Hepatic stellate cell (primary cell): ENCODE measurements at places on chromosomes 11 and 22.

GRCh38 chr11:106101819-106102218, 24.4 kb downstream of the AASDHPPT start:
- DNase-seq, result peak; percentile 0

- no peak for DNase-seq
Measured at GRCh38 chr22:48474881-48475280, 1352.8 kb downstream of the BRD1 start.

- DNase-seq, result no peak
Measured at GRCh38 chr11:45796461-45796861, 8.5 kb upstream of the SLC35C1 start.

DNA sequence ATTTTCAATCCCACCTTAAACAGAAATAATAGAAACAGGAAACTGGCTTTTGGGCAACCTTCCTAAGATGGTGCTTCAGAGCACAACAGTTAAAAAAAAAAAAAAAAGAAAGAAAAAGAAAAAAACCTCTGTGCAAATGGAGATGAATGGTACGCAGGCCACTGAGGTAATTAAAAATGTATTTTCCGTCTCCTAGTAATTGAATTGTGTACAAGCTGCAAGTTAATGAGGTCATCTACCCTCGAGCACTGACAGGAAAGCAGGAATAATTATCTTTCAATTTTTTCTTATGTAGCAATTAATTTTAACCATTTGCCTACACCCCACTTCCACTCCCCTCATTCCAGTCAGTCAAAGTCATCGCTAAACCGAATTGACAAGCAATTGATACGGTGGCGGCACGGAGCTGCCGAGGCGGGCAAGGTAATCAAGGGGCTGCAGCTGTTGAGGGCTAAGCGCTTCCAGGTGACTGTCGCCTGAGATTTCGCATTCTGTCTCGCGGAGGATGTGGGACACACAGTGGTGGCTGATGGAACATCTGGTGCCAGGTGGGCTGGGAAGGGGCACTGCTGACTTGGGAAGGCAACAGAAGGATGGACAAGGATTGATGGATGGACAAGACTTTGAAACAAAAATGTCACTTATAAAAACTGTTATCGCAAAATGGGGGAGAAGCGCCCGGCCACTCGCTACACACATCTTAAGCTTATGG, 109.4 kb downstream of the RCN1 start:
- no peak for DNase-seq

GRCh38 chr11:83938148-83938547, 652.0 kb upstream of the CCDC90B start:
- no peak for DNase-seq

- DNase-seq, result no peak
Measured at GRCh38 chr22:49942565-49943404, 17.8 kb upstream of the PIM3 start.

DNA sequence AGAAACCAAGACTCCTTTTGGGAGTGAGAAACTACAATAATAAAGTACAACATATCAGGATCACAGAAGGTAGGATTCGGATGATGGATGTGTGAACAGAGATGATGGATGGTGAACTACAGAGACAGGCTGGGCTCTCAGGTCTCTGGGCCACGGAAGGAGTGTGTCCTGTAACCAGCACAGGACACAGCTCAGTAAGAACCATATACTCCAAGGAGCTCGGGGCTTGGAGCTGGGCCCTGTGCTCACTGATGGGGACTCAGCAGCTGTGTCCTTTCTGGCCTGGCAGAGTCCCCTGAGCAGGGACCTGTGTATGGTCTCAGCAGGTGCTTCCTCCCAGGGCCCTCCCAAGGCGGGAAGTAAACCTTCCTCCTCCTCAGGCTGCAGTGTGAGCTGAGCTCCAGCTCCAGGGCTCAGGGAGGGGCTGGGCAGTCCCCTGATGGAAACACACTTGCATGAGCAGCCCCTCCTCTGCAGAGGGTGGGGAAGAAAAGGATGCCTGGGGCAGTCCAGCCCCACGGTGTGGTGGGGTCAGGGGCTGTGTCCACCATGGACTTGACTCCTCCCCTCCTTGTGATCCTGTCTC, 39.8 kb upstream of the TOP3B start:
- no peak for DNase-seq

DNA sequence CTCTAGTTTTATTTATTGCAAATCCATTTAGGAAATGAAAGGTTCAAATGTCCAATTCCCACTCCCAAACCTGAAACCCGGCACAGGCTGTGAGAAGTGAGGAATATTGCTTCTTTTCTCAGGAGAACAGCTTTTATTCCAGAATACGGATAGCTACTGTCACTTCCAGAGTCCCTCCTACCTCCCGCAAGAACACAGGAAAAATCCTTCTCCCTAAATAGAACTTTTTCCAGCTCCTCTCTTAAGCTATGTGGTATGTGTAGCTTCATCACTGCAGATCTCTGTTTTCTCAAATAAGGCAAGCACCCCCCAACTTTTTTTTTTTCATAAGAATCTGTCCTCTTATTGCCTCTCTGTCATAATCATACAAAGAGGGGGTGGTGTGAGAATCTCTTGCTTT, 126.8 kb downstream of the LARGE1 start:
- no peak for DNase-seq

- DNase-seq, result no peak
Measured at GRCh38 chr22:49180683-49181024, 647.0 kb downstream of the BRD1 start.
